ENCODE measurements at places on chromosomes 5 and 9.
A peak's percentile ranks its signal among the peaks of the same experiment; 100 is the strongest.

DNA sequence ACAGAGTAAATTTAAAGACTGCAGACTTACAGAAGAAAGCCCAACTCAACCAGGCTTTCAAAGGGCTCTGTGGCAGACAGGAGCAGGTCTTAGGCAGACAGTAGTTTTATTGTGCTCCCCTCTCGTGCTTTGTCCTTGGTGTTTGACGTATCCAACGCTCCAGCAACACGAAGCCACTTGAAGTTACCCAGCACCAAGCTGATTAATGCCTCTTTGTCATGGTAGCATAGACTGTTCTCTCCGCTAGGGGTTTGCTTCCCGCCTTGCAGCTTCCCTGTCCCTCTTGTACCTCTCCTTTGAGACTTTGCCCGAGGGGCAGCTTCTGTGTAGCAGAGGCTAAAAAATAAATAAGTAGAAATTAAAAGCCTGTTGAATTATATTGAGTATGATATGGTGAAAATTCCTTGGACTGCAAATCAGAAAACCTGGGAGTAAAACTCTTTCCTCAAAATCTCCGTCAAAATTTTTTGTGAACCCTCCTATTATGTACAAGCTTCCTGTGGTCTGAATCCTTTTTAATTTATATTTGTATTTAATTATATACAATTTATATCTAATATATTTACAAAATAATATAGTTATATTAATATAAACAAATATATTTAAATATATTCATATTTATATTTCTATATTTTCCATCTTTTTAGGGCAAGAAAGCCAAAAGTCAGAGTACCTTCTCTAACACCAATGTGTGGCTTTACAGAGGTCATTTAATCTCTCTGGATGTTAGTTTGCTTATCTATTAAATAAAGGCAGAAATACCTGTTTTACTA lies 405.4 kb downstream of the DMAC1 start:
- peak; percentile 58 for DNase-seq

- DNase-seq, result no peak
These were observed 258.6 kb downstream of the FANCC start for GRCh38 chr9:95058795-95059386.

- no peak for DNase-seq
These were observed 58.3 kb upstream of the WDR41 start for GRCh38 chr5:77550406-77550805.

DNA sequence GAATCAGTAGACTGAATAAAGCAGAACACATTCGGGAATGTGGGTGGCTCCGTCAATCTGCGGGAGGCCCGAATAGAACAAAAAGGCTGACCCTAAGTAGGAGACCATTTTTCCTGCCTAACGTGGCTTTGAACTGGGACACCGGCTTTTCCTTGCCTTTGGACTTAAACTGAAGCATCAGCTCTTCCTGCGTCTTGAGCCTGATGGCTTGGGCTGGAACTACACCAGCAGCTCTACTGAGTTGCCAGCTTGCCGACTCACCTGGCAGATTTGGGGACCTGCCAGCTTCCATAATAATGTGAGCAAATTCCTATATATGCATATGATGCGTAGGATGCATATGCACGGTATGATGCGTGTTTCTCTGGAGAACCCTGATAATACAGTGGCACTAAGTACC lies 111.3 kb downstream of the DAPK1 start:
- no peak for DNase-seq

DNA sequence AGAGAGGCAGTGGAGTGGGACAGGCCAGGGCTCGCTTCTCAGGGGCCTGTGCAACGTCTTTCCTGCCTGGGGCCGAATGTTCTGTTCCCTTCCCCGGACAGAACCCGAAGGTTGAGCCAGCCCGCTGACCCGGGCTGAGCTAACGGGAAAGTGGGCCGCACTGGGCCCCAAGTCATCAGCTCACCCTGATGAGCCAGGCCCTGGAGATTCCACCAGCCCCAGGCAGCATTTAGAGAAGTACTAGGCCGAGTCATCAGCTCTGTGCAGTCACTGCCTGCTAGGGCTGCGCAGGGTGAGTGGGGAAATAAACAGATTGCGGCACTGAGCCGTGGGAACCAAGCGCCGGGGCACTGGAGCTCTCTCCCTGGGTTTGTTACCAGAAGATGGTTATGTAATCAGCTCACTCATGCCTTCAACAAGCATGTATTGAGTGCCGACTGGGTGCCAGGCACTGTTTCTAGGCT lies 29.1 kb upstream of the DUSP1 start:
- DNase-seq, result peak; percentile 37

- DNase-seq, result no peak
These were observed 5.1 kb downstream of the SPATA31D1 start for GRCh38 chr9:81993656-81994055.

GRCh38 chr5:107558823-107559375 lies 111.8 kb downstream of the EFNA5 start:
- DNase-seq, result no peak

DNA sequence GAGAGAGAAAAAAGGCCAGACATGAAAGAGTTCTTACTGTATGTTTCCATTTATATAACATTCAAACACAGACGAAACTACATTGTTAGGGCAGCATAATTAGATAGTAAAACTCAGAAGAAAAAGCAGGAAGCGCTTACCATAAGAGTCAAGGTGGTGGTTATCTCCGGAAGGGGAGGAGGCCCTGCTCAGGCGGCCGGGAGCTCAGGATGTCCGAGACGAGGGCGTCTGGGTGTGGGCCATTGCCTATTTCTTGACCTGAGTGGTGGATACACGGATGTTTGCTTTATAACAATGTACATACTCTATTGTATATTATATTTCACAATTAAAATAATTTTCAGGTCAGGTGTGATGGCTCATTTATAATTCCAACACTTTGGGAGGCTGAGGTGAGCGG lies 80.9 kb upstream of the COL5A1 start:
- DNase-seq, result no peak

DNA sequence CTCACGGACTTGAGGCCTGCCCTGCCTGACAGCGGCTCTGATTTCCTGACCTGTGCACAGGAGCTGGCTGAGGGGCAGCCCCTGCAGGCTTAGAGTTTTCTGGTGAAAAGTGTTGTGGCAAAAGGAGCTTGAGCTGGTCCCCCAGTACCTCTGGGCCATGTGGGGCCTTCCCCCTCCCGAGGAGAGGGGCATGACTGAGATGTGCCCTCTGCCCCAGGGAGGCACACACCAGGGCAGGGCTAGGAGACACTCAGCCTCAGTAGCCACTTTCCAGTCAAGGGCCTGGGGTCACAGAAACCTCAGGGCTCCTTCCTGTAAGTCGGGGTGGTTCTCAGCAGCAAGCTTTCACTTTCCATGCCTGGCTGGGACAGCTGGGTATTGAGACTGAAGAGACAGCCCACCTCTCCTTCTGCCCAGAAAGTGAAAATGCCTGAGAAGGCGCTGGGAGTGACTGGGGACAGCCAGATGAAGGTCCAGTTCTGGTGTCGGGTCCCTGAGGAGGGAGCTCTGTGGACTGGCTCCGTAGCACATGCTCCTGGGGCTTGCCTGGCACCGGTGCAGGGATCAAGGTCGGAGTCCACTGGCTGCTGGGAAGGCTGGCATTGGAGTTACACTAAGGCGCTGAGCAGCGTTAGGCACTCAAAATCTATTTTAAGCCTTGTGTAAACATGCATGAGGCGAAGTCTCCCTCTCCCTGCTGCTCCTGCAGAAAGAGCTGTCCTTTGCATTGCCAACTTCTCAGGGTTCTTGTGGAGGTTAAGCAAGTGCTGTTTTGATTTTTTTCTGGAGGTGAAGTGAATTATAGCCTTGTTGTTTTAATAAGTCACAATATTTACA lies 394.9 kb downstream of the GADD45G start:
- DNase-seq, result peak; percentile 90

- no peak for DNase-seq
These were observed 114.6 kb upstream of the MAP3K1 start for GRCh38 chr5:56700711-56701110.

GRCh38 chr5:42648915-42649314 lies 107.7 kb upstream of the CCDC152 start:
- DNase-seq, result no peak

DNA sequence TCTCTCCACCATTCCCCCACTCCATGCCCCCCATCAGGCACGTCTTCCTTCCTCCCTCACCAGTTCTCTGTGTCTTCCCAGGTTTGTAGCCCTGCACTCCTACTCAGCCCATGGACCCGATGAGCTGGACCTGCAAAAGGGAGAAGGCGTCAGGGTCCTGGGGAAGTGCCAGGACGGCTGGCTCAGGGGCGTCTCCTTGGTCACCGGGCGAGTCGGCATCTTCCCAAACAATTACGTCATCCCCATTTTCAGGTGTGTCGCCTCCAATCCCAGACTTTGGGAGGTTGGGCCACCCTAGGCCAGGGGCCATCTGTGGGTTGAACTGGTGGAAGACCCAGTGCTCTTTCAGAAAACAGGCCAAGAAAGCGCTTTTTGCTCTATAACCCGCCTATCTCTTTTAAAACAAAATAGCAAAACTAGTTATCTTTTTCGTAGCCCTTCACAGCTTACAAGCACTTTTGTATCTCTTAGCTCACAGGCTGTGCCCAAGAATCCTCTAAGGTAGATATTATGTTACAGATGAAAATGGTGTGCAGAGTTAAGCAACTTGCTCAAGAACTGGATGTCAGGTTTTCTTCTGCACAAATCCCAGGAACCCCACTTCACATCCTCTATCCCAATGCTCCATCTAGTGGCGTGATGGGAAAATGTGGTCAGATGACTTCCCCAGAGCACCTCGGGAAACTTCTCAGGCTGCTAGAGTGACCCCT lies 56.2 kb downstream of the PLAC8L1 start:
- DNase-seq, result peak; percentile 75

- peak; percentile 34 for DNase-seq
These were observed 65.8 kb downstream of the SETX start for GRCh38 chr9:132288966-132289365.

- peak; percentile 20 for DNase-seq
These were observed 809 bp downstream of the MCCC2 start for GRCh38 chr5:71587766-71588532.

GRCh38 chr5:153081385-153081784 lies 409.1 kb upstream of the GRIA1 start:
- DNase-seq, result no peak

GRCh38 chr9:125074976-125075375 lies 68.4 kb downstream of the SCAI start:
- no peak for DNase-seq

- DNase-seq, result no peak
These were observed 22.4 kb upstream of the NCS1 start for GRCh38 chr9:130149654-130150286.

GRCh38 chr5:73151766-73152410 lies 21.1 kb upstream of the TMEM174 start:
- no peak for DNase-seq

GRCh38 chr9:134377976-134378375 lies 51.7 kb downstream of the RXRA start:
- DNase-seq, result peak; percentile 70

DNA sequence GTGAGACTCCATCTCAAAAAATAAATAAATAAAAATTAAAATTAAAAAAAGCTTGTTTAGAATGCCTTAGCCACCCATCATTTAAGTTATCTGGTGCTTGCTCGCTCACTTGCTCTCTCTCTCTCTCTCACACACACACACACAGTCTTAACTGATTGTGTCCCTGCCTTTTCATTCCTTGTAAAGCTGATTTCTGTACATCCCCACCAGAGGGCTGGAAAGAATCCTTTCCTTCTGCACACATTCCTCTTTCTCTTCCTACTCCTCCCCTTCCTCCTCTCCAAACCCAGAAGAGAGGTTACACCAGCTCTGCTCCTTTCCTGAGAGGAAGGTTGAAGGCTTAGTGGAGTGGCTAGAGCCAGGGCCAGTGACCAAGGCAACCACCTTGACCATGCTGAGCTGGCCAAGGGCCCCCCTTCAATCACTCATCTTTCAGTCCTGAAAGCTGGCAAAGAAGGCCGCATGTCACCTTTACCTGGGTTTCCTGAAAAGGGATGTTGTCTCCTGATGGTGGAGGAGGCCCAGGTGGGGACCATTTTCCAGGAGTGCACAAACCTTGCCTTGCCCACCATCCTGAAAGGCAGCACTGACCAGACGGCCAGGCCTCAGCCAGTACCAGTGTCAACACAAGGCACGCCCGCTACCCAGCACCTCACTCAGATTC lies 25.6 kb downstream of the STK10 start:
- DNase-seq, result no peak

- no peak for DNase-seq
These were observed 41.7 kb upstream of the CEP72 start for GRCh38 chr5:570446-570845.

Measured in testis (tissue), 5 donors.